NCI-H187 (cell line): ENCODE measurements at places on chromosomes 6 and 20.

- DNase-seq = no peak
These were observed 319.6 kb downstream of the FARS2 start for GRCh38 chr6:5580736-5581581.

- DNase-seq = no peak
These were observed 1.4 kb downstream of the SRC start for GRCh38 chr20:37347347-37347823.

- DNase-seq = no peak
These were observed 1516.9 kb upstream of the DEFB115 start for GRCh38 chr20:29740601-29740950.

GRCh38 chr6:71420693-71421328 lies 132.2 kb downstream of the OGFRL1 start:
- no peak for DNase-seq

GRCh38 chr6:41321183-41321582 lies 14.2 kb upstream of the NCR2 start:
- DNase-seq = no peak

GRCh38 chr6:84492241-84493165 lies 265.1 kb upstream of the CEP162 start:
- DNase-seq = no peak

DNA sequence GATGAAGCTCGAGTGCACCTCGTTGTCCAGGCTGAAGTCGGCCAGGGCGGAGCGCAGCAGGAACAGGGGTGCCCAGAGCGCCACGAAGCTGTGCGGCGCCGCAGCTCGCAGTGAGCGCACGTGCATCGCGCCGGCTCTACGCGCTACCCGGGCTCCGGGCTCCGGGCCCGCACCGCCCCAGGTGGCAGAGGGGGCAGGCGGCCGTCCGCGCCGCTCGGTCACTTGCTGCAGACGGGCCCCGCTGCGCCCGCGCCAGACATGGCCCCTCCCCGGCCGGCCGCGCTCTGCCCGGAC lies 497 bp downstream of the BMP7 start:
- no peak for DNase-seq

DNA sequence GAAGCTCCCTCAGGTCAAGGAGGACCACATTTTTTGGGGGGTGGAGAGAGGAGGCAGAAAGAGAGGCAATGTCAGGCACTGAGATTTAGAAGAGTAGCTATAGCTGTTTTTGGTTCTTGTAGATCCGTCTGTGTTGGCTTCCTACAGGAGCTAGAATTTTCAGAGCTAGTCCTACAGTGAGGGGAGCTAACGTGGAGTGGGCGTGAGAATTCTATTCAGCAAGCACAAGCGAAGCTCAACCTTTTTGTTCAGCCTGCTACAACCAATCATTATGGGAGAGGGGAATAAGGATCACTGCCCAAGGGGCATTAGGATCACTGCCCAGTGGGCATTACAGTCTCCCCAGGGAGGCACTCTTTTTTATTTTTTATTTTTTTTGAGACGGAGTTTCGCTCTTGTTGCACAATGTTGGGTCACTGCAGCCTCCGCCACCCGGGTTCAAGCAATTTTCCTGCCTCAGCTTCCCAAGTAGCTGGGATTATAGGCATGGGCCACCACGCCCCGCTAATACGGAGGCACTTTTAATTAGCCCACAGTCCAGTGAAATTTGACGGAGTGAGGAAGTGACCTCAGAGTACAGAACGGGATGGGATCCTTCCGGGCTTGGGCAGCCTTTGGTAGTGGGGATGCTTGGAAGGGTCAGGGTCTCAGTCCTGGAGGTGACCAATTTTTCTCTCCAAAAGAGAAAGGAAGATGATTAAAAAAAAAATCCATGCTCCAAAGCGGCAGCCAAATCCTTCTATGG lies 1.1 kb upstream of the PANK2 start:
- DNase-seq = no peak
